ENCODE measurements at places on chromosomes 2 and 18.
A peak's percentile ranks its signal among the peaks of the same experiment; 100 is the strongest.

DNA sequence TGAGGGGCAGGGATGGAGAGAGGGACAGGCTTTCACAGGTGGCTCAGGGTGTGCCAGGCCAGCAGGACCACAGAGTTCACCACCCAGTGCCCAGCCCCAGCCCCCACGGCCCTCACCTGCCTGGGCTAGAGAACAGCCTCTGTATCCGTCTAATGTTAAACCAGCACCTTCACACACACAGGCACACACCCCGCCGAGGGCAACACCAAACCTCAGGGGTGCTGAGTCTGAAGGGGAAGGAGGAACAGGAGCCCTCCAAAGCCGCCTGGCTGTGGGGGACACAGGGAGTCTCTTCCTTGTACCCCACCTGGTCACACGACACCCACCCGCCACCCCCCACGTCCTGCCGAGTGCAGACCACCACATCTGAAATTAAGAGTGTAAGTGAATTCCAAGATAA lies 205.8 kb upstream of the SALL3 start:
- no peak for DNase-seq

GRCh38 chr2:192146069-192147015 lies 48.4 kb downstream of the TMEFF2 start:
- DNase-seq = no peak

- DNase-seq = no peak
These were observed 20.3 kb downstream of the MYO1B start for GRCh38 chr2:191265311-191266170.

DNA sequence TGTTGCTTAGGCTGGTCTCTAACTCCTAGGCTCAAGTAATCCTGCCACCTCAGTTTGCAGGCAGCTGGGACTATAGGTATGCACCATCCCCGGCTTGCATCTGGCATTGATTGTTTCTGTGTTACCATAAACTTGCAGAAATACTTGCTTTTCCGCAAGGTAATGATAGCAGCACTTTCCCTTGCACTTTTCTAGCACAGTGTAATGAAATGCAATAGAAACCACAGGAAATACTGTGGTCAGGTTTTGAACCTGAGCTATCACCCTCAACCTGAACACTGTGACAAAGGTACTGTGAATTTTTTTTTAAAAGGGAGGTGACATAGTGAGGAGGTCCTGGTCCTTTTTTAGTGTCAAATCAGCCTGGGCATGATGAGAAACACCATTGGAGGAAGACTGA lies 38.3 kb downstream of the DHRS9 start:
- DNase-seq = no peak

DNA sequence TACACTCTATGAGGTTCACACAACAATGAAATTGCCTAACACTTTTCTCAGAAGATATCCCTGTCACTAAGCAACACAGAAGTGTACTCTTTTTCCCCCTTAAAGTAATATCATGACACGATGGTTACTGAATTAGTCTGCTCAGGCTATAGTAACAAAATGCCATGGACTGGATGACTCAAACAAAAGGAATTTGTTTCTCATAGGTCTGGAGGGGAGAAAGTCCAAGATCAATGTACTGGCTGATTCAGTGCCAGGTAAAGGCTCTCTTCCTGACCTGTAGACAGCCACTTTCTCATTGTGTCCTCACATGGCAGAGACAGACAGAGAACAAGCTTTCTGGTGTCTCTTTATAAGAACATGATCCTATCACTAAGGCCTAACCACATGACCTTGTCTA lies 211.9 kb downstream of the RBM43 start:
- peak; percentile 12 for DNase-seq

DNA sequence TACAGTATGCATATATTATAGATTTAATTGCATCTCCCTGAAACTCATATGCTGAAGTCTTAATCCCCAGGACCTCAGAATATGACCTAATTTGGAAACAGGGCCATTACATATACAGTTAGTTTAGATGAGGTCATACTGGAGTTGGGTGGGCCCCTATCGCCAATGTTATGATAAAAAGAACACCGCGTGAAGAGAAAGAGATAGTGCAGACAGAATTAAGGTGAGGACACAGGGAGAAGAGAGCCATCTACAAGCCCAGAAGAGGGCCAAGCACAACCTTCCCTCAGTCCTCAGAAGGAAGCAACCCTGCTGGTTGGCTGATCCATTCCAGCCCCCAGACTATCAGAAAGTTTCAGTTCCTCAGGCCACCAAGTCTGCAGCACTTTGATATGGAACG lies 311.9 kb upstream of the RAB6C start:
- no peak for DNase-seq
